ENCODE measurements at places on chromosomes 11 and 22.
A peak's percentile ranks its signal among the peaks of the same experiment; 100 is the strongest.

DNA sequence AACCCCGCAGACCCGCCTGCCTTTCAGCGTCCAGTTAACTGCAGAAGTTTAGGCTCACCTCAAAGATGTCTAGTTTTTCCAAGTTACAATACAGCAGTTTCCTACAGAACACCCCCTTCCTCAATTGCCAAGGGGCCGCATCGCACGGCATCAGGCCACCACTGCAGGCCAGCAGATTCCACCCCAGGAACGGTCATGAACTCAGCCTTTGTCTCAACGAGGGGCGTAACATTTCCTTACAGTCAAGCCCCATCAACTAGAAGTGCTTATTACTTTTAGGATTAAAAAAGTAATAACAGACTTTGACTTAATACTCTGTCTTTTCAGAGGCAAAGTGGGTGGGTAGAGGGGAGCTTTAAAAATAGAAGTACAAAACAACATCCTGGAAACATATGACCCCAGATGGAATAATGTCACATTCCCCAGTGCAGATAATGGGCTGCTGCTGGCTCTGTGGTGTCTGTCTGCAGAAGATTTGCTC is 36.3 kb downstream of the PPP2R1B start:
- no peak for DNase-seq

GRCh38 chr22:35977136-35977535 is 51.5 kb downstream of the RBFOX2 start:
- DNase-seq = no peak

- no peak for DNase-seq
Observed at GRCh38 chr11:122175306-122175705, 59.3 kb upstream of the BLID start.

GRCh38 chr22:48025096-48025495 is 1262.6 kb downstream of the TBC1D22A start:
- DNase-seq = no peak

DNA sequence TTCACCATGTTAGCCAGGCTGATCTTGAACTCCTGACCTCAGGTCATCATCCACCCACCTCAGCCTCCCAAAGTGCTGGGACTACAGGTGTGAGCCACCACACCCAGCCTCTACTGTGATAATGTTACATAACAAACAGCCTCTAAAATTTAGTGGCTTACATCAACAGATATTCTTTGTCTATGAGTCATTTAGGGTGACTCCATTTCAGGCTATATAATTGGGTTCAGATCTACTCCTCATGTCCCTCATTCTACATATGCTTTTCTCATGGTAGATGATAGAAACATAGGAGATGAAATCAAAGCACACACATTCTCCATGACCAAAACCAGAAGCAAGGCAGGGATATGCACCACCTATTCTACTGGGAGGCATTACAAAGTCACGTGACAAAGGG is 72.7 kb downstream of the SIK2 start:
- DNase-seq = no peak

- DNase-seq = no peak
Observed at GRCh38 chr11:88051396-88051795, 123.8 kb downstream of the RAB38 start.

DNA sequence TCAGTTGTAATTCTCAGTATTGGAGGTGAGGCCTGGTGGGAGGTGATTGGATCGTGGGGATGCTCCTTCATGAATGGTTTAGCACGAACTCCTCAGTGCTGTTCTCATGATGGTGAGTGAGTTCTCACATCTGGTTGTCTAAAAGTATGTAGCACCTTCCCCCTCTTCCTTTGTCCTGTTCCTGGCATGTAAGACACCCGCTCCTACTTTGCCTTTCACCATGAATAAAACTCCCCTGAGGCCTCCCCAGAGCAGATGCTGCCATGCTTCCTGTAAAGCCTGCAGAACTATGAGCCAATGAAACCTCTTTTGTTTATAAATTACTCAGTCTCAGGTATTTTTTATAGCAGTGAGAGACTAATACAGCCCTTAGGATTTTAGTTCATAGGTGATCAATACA is 191.5 kb downstream of the MAML2 start:
- no peak for DNase-seq

GRCh38 chr11:110134110-110134509 is 40.9 kb downstream of the ZC3H12C start:
- DNase-seq = no peak

DNA sequence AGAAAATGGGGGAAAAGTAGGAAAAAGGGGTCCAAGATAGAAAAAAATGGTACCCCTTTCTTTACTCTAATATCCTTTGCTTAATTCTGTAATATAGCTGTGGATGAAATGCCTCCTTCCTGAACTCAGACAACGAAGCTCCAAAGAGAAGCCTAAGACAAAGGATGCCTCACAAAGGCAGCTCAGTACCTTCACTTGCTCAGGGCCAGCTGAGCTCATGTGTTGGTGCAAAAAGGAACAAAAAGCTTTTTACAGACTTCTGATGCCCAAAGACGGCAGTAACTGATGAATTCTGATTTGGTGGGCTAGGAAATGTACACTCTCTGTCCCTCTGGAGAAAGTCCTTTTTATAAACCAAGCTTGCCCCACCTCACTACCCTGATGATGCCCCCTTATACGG is 77.5 kb downstream of the DENND5A start:
- no peak for DNase-seq

GRCh38 chr11:120545813-120546212 is 34.3 kb downstream of the GRIK4 start:
- no peak for DNase-seq

DNA sequence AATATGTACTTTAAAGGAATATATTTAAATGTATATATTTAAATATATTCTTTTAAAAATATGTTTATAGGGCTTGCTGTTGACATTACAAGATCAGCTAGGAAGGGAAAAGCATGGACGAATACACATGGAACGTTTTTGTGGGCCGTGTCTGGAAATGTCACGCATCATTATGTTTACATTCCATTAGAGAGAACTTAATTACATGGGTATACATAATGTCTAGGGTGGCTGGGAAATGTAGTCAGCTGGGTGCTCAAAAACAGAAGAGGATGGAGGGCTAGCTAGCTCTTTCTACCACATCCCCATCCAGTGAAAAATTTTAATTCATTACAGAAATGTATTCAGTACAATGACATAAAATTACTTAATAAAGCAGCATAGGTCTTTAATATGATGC is 371.2 kb downstream of the DYNC2H1 start:
- DNase-seq = no peak

DNA sequence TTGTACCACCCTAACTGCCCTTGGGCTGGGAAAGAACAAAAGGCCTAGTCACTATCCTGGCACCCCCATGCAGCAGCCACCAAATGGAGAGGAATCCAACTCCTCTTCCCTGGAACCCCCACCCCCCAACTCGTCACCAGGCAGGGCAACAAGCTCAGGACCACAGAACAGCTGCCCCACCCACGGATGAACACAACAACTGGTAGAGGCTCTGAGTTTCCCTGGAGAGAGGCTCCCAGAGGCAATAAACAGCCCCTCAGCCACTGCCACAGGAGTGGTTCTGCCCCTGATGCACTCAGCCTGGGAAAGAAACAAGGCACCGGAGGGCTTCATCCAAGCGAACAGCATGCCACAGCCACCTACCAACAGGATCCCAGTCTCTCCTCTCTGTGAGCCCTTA is 778.4 kb upstream of the FAT3 start:
- DNase-seq = no peak

- DNase-seq = no peak
Observed at GRCh38 chr11:73267122-73267846, 4.9 kb upstream of the P2RY6 start.

GRCh38 chr11:90556606-90557005 is 333.8 kb upstream of the CHORDC1 start:
- DNase-seq = no peak

DNA sequence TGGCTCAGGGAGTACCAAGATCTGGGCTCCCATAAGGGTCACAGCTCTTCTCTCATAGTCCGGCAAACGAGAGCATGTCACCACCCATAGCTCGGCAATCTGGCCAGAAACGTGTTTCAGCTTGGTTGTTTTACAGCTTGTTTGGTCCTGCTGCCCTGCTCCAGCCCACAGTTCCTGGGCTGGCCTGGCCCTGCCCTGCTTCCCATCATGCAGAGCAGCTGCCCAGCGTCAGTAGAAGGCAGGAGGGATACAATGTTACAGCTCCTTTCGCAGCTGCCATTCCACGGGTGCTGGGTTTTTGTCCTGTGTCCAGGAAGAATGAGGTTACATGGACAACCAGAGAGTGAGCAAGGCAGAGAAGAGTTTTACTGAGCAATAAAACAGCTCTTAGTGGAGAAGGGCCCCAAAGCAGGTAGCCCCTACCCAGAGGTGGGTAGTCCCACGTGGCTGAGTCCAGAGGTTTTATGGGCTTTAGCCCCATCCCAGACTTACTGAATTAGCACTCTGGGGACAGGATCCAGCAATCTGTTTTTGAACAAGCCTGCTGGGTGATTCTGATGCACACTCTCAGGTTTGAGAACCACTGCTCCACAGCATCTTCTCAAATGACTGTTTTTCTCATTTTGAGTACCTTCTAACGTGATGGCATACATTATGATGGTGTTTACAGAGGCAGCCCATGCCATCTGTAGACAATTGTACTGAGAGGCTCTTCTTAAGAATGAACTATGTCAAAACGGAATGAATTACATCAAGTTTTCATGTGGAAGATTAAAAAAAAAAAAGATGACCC is 5.8 kb upstream of the MS4A18 start:
- DNase-seq = no peak

DNA sequence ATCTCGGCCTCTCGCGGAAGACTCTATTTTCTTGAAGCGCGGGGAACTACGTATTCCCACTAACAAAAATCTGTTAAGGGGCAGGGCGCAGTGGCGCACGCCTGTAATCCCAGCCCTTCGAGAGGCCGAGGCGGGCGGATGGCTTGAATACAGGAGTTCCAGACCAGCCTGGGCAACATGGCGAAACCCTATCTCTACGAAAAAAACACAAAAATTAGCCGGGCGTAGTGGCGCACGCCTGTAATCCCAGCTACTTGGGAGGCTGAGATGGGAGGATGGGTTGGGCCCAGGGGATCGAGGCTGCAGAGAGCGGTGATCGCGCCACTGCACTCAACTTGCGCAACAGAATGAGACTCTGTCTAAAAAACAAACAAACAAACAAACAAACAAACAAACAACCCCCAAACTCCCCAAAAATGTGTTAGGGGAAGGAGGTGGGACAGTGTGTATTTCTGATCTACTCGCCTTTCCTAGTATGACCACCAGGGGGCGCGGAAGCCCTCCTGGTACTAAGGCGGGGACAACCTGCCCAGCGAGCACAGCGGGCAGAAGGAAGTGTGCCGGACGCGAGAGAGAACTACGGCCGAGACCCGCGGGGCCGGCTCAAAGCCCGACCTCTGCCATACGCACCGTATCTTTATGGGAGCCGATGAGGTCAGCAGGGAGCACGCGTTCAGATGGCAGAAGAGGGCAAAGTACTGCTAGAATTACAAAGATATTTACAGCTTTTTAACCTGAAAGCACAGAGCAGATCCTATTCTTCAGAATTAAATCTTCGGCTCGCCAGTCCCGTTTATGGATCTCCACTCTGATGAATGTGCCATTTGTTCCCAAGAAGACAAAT is 1.3 kb upstream of the STX3 start:
- peak; percentile 84 for DNase-seq

DNA sequence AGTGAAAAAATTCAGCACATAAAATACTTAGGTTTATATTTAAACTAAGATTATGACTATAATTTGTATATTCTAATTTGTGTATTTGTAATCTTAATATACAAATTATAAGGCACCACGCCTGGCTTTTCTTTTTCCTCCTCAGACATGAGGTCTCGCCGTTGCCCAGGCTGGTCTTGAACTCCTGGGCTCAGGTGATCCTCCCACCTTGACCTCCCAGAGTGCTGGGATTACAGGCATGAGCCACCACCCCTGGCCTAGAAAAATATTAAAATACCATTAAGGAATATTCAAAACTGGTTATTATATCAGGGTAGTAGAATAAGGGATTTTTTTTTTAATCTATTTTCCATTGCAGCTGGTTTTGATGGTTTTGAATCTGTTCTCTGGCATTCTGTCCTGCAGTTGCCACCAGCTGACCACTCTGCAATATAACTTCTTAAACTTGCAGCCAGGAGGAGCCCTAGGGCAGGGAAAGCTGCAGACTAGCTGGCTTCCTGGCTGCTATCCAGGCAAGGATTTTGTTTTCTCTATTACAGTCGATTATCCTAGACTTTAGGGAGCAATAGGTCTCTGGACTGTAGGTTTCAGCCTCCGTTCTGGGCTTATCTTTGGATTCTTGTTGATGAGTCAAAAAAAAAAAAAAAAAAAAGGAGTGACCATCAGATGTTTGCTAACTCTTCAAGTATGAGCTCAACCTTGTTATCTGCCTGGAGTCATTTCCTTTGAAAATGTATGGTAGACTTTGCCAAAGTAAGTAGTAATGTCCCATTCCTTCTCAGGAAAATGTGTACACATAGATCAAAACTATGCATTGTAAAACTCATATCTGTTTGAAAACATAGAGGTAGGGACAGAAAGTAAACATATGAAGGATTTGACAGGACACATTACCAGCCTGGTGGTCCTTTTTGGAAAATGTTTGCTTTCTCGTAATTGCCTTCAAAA is 13.2 kb downstream of the POLA2 start:
- peak; percentile 77 for DNase-seq

DNA sequence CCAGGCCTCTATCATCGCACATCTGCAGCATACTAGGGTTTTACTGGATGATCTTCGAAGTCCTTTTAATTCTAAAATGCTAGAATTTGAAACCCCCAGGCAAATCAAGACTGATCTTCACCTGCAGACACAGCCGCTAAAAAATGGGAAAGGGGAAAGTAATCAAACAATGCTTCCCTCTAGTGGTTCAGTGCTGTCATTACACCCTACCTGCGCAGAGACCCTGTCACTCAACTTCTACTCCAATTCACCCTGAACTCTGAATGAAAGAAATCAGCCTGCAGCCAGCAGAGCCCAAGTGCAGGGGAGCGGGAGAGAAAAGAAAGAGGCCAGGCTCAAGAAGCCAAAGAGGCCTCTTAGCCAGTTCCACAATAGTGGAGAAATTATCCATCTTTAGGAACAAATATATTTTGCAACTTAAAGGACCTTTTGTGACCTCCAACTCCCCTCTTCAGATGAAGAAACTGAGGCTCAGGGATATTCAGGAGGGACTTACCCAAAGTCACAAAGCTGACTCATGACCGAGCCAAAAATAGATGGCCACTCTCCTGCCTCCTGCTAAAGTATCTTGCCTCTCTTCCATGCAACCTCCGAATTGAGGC is 33.0 kb downstream of the SERGEF start:
- DNase-seq = peak; percentile 17

GRCh38 chr11:111512296-111513239 is at the start of gene BTG4:
TSS of gene BTG4 (minus strand) at chr11:111512386. CDS start at chr11:111498776, 13,610 bp downstream.
- DNase-seq = no peak

- no peak for DNase-seq
Observed at GRCh38 chr11:8060801-8061554, 20.0 kb upstream of the TUB start.
